ENCODE measurements at places on chromosomes 2 and 18. TPM values are rescaled to one million over a fixed set of nuclear protein-coding genes. Genes with fewer than 3 reads are reported as not detected.
A peak's percentile ranks its signal among the peaks of the same experiment; 100 is the strongest.

The COBLL1 gene
- 4.1 TPM for total RNA-seq

The SGPP2 gene
- total RNA-seq = under 0.01 TPM

The CCDC102B gene
- total RNA-seq = 0.77 TPM

The CDH7 gene
- total RNA-seq = not detected

The MAP3K19 gene
- 3.8 TPM for total RNA-seq

GRCh38 chr2:152648336-152648735 is 68.9 kb downstream of the PRPF40A start:
- no peak for DNase-seq

DNA sequence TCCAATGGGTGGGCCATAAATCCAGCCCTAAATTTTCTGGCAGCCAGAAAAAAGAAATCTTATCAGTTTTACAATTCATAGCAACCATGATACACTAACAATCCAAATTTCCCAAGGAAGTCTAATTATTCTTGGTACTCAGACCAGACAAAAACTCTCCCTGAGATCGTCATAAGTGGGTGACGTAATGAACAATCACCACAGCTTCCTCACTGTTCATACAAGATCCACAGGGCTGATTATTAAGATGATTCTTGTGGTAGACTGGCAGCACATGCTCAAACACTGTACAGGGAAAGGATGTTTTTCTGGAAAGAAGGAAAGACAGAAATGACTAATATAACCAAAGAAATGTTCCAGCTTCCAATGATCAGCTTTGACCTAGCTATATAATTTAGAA is 178.3 kb upstream of the CRIM1 start:
- no peak for DNase-seq

DNA sequence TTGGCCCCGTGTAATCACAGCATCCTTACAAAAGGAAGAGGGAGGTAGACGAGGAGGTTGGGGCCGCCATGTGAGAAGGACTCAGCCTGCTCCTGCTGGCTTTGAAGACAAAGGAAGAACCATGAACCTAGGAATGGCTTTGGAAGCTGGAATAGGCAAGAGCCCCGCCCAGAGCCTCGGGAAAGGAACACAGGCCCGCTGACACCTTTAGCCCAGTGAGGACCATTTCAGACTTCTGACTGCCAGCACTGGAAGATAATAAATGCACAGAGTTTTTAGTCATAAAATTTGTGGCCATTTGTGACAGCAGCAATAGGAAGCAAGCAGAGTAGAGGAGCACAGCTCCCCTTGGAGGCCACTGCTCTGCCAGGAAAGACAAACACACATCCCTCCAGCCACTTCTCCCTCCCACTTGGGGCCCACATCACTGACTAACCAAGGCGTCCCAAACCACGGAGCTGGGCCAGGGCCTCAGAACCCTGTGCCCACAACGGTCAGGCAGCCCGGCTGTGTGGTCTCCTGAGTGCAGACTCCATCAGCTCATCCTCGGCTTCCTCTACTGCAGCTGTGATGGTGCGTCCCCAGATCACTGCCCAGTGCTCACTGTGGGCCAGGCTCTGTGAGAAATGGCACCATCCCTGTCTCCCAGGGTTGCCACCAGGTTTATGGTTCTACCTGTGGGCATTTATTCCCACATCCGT is 39.7 kb downstream of the TFCP2L1 start:
- no peak for DNase-seq

DNA sequence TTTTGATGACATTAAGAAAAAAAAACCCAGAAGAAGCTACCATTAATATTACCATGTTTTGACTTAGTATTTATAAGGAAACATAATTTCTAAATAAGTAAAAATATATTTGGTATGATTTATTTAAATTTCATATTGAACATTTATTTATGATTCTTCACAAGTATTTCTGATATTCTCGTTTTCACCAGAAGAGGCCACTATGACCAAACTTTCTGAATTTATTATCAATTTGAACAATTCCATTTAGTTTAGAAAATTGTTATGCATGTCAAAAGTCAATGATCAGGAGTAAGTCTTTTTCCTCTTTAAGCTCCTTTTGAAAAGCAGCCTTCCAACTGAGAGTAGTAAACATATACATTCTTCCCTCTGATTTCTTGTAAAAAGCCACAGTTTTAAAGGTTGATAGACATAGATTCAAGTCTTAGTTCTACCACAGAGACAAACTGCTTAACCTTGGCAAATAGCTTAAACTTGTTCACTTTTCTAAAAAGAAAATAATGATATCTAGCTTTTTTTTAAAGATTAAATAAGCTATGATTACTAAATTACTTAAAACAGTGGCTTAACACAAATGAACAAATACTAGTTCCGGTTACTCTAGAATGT is 329.9 kb downstream of the TRIB2 start:
- DNase-seq = no peak

DNA sequence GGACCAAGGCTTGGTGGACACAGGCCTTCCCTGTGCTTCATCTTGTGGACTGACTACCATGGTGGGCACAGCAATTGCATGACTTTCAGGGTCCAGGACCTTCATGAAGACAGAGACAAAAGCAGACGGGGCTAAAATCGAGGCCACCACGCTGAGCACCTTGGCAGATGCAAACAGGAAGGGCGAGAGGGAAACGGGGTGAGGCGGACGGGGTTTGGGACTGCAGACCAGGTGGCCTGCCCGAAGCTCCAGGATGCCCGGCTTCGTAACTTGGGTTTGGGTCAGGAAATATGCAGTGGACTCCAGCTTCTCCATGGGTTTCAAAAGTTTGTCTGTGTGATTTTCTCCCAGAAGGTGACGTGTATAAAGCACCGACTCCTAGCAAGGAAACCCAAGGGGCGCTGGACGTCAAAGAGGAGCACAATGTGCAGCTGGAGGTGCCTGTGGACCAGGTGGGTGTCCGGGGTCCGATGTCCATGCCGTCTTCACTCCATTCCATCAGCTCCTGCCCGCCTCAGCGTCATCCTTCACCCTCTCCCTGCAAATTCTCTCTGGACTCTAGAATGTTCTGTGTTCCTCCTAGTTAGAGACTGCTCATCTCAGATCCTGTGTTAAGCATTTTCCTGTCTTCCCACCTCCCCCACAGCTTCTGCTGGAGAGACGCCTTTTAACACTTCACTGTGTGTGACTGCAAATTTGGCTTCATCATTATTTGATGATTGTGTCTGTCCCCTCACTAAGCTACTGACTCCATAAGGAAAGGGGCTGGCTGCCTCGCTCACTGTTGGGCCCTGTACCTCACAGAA is 65.8 kb downstream of the DCDC2C start:
- no peak for DNase-seq

DNA sequence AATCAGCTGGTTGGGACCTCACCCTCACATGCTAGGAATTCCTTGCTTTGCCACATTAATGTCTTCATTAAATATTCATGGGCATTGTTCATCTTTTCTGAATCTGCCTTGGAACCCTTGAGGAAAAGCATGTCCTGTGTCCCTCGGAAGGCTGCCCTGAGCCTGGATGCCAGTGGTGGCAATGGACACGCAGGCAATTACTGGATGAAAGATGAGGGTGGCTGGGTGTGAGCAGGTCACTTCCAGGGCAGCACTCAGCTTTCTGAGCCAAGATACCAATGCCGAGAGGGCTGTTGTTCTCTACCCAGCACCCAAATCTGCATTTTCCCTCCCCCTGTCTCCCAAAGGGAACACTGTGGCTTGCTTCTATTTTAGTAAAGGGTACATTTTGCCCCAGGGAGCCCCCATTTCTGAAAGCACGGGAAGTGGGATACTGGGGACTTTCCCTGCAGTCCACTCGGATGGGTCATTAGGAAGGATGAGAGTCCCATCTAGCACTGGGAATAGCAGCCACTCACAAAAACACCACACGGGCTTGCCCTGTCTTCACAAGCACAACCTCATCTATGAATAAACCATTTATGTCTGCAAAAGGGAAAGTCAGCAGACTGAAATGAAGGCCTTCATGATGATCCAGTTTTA is 234.8 kb downstream of the SOX11 start:
- no peak for DNase-seq

DNA sequence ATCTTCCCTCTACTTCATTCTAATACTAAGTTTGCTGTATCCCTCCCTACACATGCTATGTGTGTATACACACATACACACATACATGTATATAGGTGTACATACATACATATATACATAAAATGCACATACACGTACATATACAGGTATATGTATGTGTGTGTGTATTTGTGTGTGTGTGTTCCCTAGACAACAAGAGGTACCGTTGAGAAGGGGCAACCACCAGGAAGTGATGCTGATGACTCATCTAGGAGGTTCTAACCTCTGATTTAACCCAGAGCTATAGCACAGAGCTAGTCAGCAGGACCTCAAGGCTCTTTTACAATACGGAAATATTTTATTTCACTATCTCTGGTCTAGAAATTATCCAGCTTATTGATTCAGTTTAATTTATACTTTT is 139.2 kb downstream of the LAMA3 start:
- no peak for DNase-seq

GRCh38 chr2:148292431-148292830 is 271.5 kb downstream of the MBD5 start:
- no peak for DNase-seq

GRCh38 chr18:50590593-50590992 is 30.7 kb downstream of the MAPK4 start:
- DNase-seq = no peak

GRCh38 chr2:68236876-68237275 is 15.5 kb downstream of the PPP3R1 start:
- DNase-seq = no peak

GRCh38 chr2:2405780-2406179 is 74.7 kb upstream of the MYT1L start:
- no peak for DNase-seq

GRCh38 chr2:36655453-36655852 is 41.1 kb upstream of the VIT start:
- peak; percentile 26 for DNase-seq

DNA sequence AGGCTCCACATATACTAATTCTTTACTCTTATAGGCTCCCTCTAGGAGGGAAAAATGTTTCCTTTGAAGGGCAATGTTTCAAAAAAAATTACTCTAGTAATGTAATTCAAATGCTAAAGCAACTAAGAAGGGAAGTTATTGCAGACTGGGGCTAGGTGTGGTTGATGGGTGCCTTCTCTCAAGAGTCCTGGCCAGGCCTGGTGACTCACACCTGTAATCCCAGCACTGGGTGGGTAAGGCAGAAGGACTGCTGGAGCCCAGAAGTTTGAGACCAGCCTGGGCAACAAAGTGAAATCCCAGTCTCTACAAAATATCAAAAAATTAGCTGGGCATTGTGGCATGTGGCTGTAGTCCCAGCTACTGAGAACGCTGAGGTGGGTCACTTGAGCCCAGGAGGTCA is 31.2 kb upstream of the CDKL4 start:
- no peak for DNase-seq

GRCh38 chr2:219475697-219476651 is 22.7 kb upstream of the GMPPA start:
- DNase-seq = peak; percentile 79

DNA sequence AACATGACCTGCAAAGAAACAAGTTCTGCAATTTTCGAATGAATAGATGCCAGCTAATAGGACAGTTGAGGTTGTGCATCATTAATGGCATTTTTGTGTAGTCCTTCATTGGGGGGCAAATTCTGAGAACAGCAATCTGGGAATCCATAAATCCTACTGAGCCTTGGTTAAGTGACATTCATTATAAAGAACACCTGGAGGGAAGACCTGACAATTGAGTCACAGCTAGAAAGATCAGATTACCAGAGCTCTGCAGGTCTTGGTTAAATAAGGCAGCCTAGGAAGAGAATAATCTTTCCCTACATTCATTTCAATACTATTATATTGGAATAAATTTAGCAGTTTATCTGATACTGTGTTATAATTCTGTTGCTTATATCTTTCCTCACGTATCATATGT is 14.3 kb downstream of the KCNH7 start:
- DNase-seq = no peak

DNA sequence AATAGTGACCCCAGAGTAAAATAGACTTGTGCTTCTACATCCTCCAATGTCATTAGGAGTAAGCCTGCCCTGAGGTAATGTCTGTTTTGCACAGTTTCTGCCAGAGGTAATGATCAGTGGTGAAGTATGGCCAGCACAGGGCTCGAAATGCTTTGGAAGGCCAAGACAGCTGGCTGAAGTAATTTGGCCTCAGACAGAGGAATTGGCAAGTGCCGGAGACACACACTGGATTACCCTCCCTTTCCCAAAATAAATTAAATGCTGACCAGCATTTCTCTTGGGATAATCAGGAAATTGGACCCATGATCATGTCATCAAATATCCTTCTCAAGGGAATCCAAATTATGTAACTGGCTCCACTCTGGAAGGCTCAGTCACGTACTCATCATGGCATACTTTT is 379.0 kb upstream of the CHST9 start:
- DNase-seq = no peak

- DNase-seq = no peak
Observed at GRCh38 chr18:31792580-31792911, 31.9 kb upstream of the SLC25A52 start.

DNA sequence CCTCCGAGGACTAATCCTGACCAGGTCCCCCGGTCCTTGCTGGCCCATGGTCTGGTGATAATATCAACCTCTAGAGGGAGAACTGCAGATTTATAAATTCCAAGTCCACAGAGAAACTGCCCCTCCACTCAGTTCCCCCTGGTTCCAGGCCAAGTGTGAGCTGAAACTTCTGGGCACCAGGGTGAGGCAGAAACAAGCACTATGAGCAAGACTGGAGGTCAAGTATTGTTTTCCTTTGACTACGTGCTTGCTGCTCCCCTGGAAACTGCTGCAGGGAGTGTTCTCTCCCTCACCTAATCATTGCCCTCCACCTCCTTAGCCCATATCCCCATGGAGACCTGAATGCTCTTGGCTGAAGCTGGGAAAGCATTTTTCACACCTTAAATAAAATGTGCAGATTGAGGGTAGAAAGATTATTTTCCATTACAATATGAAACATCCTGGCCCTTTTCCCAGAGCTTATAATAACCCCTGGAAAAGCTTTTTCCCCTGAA is 135.2 kb downstream of the RDH14 start:
- DNase-seq = no peak

DNA sequence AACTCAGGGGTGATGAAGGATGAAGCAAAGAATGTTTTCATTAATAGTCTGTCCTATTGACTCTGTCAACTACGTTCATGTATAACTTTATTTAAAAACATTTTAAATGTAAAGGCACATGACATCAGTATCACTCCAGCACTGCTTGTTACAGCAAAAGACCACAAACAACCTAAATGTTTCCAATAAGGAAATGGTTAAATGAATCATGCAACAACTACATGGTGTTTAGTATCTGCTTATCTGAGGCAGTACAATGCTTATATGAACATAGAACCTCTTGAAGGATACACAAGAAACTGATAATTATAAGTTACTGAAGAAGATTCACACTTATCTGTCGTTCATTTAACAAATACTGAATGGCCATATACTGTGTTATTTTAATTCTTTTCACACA is 8.4 kb downstream of the BARD1 start:
- no peak for DNase-seq

- no peak for DNase-seq
Observed at GRCh38 chr18:5529471-5529870, 14.3 kb downstream of the EPB41L3 start.

DNA sequence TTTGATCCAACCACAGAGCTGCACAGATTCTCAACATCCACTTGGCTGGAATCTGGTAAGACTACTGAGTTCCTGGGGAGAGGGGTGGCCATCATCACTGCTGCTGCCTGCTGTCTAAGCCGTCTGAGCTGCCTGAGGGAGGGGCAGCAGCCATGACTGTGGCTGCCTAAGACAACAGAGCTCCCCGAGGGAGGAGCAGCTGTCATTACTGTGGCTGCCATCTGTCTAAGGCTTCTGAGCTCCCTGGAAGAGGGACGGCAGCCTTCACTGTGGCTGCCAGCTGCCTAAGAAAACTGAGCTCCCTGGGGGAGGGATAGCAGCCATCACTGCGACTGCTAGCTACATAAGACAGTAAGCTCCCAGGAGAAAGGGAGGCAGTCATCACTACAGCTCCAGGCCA is 584.4 kb downstream of the NR4A2 start:
- DNase-seq = no peak

Measured in uterus (tissue), 4 donors.